ENCODE measurements at places on chromosomes 5 and 9. TPM values are rescaled to one million over a fixed set of nuclear protein-coding genes. Genes with fewer than 3 reads are reported as not detected.

Gene BTNL8
- 0.48 TPM for total RNA-seq

Gene ARHGEF39
- total RNA-seq = 18.6 TPM

Gene PCDHB9
- total RNA-seq = 1.6 TPM

- DNase-seq = no peak
- H3K27ac ChIP-seq = no peak overlapping the region
- no peak overlapping the region for H3K4me3 ChIP-seq
- H3K36me3 ChIP-seq = no peaks in the 10 kb centered on the region
- no peaks in the 10 kb centered on the region for H3K4me1 ChIP-seq
Observed at GRCh38 chr5:149893403-149893931, 51.1 kb downstream of the PDE6A start.

- no peak overlapping the region for H3K27ac ChIP-seq
- no peak for DNase-seq
- no peaks in the 10 kb centered on the region for H3K27me3 ChIP-seq
Observed at GRCh38 chr9:110762783-110763182, 94.2 kb downstream of the MUSK start.

DNA sequence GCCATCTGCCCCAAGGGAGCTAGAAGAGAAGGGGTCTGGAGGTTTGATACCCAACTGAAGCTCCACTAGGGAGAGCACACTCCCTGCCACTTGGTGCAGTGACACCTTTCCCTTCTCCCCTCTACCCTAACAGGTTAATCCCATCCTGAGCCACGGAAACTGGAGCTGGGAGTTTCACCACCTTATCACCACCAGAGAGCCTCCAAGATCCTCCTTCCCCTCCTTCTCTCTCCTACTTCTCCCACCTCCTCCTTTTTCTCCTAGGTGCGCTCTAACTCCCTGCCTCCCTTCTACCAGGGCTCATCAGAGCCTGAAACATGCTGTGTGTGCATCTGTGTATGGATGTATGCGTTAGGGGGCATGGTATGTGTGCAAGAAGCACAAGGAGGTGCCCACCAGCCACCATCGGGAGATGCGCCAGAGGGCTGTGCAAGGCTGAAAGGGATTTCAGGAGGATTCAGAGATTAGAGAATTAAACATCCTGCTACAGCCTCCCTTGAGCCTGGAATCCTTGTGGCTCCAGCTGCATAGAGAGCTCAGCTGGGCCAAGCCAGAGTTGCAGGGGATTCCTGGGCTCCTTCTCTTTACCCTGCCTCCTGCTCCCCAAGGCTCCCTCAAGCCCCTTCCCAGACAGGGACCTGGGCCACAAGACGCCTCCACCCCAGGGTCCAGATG is 89.8 kb downstream of the PCDH1 start:
- H3K4me3 ChIP-seq = no peak overlapping the region
- H3K27ac ChIP-seq = no peak overlapping the region
- DNase-seq = no peak
- H3K27me3 ChIP-seq = no peaks in the 10 kb centered on the region

DNA sequence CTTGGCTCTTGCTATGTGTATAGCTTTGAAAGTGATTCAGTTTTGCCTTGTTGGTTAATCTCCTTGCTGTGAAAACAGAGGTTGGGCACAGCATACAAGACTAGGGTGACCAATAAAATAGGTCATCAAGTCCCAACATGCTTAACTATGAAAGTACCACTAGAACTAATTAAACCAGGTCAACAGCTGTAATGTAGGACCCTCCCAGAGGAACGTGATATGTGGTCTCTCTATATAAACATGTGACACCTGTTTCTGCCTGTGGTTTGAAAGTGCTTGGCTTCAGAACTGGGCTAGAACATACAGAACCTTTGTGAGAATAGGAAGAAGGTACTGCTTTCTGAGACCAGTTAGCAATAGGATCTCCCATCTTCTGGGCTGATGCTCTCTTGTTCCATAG is 297.1 kb downstream of the FBXL7 start:
- no peak for DNase-seq
- H3K36me3 ChIP-seq = no peaks in the 10 kb centered on the region
- H3K27ac ChIP-seq = no peak overlapping the region
- no peak overlapping the region for H3K4me3 ChIP-seq
- no peaks in the 10 kb centered on the region for H3K27me3 ChIP-seq
- H3K4me1 ChIP-seq = peaks cover 4% of the 10 kb centered on the region

DNA sequence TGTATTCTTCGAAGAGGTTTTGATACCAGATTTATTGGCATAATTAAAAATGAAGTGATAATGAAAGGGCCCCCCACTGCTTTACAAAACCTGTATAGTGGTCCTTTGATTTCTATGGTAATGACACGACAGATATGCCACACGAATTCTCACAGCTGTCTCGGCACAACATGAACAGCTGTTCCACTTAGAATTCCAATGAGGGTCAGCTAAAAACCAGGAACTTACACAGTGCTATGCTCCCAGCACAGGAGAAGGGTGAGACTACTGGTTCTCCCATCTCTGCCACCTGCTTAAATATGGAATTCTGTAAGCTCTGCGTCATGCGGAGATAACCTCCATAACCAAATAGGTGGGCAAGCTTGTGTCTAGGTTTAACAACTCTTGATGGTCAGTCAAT is 183.0 kb upstream of the EFNA5 start:
- no peaks in the 10 kb centered on the region for H3K36me3 ChIP-seq
- no peak overlapping the region for H3K4me3 ChIP-seq
- no peak overlapping the region for H3K27ac ChIP-seq
- no peak for DNase-seq
- H3K27me3 ChIP-seq = no peaks in the 10 kb centered on the region
- no peaks in the 10 kb centered on the region for H3K4me1 ChIP-seq
